Dorsolateral prefrontal cortex (tissue), 122 donors: ENCODE measurements at places on chromosomes 13 and 19. TPM values are rescaled to one million over a fixed set of nuclear protein-coding genes. Genes with fewer than 3 reads are reported as not detected.
A peak's percentile ranks its signal among the peaks of the same experiment; 100 is the strongest.

DNA sequence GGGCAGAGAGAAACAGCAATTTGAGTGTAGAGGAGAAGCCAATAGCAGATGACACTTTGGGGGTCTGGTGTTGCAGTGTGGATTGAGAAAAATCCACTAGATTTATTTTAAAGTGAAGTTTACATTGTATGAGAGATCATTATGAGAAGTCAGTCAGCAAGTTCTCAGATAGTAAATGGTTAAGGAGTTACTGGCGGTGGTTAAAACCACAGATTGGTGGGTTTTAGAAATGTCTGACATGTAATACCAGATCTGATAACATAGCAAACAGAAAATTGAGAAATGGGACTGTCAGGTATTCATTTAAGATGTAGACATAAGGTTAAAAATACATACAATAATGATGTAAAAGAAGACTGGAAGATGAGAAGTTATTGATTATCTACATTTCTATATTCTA is 7.2 kb downstream of the ABHD13 start:
- DNase-seq = no peak

- DNase-seq = no peak
These were observed 719.4 kb downstream of the DIAPH3 start for GRCh38 chr13:59444210-59444857.

The SOHLH2 gene
- total RNA-seq = 1.5 TPM

GRCh38 chr19:11092181-11092538 is 2.9 kb downstream of the LDLR start:
- no peak for DNase-seq

GRCh38 chr19:16463991-16464575 is 7.7 kb downstream of the EPS15L1 start:
- DNase-seq = no peak

GRCh38 chr13:74203576-74203975 is 69.4 kb upstream of the KLF12 start:
- DNase-seq = no peak

The ZNF564 gene
- total RNA-seq = 16.0 TPM

- no peak for DNase-seq
These were observed 1030.0 kb upstream of the PRR20A start for GRCh38 chr13:56110751-56111150.

The NOTCH3 gene
- 18.2 TPM for total RNA-seq

- DNase-seq = no peak
These were observed 60.7 kb upstream of the RFXAP start for GRCh38 chr13:36758345-36758744.

DNA sequence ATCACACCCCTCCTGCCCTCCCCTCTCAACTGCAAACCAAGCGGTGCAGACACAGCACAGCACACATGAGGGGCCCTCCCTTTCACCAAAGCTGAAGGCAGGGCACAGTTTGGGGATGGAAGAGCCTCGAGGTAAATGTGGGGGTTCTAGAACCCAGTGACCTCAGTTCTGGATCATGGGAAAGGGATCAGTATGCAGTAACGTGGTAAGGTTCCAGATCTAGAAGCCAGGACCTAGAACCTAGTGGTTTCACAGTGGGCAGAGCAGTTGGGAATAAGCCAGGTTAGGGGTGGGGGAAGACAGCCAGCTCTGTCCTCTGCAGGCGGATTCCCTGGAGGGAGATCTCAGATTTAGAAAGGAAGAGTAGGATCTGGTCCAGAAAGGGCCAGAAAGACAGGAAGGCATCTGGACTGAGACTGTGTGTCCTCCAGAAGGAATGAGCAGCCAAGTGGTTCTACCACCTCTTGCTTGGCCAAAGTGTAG is 3.1 kb downstream of the FTL start:
- no peak for DNase-seq

DNA sequence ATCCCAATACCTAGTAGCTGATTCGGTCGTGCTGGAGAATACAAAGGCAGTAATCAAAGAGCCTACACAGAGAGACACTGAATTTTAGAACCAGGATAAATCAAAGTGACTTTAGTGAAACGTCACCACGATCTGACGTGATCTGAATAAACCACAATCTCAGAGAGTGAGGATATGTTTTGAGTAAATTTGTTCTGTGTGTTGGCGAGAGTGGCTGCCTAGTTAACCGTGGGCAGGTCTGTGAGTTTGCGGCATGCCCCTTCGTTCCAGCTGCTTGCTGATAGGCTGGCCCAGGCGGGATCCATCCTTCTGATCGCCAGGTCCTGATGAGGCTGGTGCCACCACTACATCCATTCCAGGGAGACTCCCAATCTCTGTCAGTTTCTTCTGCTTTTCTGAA is 40.4 kb downstream of the LRCH1 start:
- no peak for DNase-seq

DNA sequence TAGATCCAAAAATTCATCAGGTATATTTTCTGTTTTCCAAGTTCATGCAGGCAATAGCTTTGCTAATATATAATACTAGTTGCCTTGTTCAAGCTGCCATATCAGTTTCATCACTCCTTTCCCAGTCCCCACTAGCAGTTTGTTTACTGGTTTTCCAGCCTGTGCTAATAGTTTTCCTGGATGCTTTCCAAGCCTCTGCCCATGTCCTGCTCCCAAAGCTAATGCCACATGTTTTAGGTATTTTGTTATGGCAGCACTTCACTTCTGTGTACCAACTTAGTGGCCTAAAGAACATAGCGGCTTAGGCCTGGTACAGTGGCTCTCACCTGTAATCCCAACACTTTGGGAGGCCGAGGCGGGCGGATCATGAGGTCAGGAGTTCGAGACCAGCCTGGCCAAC is 28.1 kb upstream of the ZNF527 start:
- no peak for DNase-seq

- no peak for DNase-seq
These were observed 58.5 kb downstream of the TRPM4 start for GRCh38 chr19:49216071-49216470.

DNA sequence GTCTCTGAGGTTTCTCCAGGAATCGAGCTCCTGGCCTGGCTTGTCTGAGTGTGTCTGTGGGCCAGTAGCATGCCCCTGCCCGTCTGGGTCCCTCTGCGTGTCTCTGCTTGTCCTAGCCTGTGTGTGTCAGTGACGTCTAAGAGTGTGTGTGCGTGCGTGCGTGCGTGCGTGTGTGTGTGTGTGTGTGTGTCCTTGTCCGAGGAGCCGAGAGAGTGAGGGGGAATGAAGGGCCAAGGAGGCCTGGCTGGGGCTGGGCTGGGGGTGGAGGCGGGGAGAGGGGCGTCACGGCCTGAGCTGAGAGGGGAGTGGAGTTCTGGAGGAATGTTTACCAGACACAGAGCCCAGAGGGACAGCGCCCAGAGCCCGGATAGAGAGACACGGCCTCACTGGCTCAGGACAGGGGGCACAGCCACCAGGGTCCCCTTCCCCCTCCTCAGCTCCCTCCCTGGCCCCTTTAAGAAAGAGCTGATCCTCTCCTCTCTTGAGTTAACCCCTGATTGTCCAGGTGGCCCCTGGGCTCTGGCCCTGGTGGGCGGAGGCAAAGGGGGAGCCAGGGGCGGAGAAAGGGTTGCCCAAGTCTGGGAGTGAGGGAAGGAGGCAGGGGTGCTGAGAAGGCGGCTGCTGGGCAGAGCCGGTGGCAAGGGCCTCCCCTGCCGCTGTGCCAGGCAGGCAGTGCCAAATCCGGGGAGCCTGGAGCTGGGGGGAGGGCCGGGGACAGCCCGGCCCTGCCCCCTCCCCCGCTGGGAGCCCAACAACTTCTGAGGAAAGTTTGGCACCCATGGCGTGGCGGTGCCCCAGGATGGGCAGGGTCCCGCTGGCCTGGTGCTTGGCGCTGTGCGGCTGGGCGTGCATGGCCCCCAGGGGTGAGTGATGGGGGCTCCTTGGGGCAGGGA is at the start of gene AXL:
AXL (plus strand) TSS at position 609 of the 893 bp plus-strand sequence; CDS start at position 779, 170 bp downstream.
- DNase-seq = peak; percentile 60

The MIA gene
- total RNA-seq = 2.5 TPM

GRCh38 chr13:71663431-71663830 is 203.6 kb downstream of the DACH1 start:
- DNase-seq = no peak

DNA sequence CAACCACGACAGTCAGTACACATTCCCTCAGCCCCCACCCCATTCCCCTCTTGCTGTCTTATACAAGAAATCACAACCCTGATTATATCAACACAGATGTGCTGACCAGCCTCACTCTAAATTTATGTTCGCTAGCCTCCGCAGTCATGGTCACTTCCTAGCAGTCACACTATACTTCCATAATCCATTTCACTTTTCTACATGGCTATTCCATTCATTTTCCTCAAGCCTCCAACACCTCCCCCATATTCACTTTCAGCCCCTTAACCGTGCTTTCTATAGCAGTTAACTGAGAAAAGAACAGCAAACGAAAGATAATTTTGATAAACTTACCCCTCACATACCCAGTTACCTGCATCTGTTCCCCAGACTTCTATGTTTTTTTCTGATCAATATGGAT is 8.4 kb downstream of the LSM14A start:
- no peak for DNase-seq

GRCh38 chr13:51674276-51674675 is 90.0 kb downstream of the WDFY2 start:
- no peak for DNase-seq

DNA sequence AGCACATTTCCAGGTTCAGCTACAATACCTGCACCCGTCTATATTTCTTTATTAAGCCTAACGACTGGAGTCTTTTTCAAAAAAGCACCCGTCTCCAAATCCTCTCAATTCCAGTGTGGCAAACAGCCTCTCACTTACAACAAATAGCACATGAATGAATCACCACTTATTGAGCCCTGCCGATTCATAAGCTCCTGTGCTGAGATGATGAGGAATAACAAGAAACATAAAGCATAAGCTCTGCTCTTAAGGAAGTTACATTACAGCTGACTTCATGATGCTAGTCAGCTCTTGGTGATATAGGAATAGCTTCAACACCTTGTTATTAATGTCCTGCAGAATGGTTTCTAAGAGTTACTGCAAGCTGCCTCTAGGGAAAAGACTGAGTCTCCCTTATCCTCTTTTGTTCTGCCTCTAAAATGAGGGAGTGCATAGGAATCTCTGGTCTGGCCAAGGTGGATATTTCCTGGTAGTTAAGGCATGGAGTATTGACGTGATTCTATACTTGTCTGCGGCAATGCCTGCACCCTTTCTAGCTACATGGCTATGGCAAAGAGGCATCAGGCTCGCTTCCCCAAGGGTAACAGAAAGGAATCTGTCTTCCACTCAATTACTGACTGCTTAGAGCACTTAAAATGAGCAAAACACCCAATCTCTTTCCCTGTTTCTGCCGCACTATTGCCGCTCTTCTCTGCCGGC is 195.7 kb downstream of the KLF12 start:
- no peak for DNase-seq

DNA sequence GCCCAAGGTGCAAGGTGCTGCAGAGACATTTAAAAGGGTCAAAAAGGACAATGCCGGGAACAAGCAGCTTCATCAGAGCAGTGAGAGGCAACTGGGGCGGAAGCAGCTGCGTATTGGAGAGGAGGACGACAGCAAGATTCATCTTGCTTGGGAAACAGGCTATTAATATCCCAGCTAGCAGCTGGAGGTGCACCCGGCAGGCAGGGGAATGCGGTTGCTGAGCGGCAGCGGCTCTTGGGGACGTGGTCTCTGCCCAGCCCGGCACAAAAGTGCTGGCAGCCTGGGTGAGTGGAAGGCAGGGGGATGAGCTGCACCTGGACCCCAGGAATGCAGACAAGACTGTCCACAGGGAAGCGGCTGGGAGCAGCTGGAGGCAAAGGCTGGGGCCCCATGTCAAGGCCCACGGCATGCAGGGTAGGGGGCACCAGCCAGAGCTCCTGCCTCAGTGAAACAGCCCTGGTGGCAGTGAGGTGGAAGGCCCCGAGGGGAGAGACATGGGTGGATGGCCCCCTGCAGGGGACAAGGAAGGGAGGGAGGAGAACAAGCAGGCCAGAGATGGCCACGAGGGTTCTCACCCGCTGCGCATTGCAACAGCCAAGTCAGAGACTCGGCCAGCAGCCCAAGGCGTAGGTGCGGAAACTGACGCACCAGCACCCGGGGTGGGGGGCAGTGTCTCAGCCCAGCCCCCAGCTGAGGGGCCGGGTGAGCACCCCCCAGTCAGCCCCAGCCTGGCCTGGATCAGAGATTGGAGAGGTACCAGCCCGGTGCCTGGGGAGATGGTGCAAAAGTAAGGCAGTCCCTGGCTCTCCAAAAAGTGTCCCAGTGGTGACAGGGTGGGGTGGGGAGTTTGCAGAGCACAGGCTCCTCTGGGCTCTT is 34.4 kb downstream of the PEPD start:
- DNase-seq = peak; percentile 45

DNA sequence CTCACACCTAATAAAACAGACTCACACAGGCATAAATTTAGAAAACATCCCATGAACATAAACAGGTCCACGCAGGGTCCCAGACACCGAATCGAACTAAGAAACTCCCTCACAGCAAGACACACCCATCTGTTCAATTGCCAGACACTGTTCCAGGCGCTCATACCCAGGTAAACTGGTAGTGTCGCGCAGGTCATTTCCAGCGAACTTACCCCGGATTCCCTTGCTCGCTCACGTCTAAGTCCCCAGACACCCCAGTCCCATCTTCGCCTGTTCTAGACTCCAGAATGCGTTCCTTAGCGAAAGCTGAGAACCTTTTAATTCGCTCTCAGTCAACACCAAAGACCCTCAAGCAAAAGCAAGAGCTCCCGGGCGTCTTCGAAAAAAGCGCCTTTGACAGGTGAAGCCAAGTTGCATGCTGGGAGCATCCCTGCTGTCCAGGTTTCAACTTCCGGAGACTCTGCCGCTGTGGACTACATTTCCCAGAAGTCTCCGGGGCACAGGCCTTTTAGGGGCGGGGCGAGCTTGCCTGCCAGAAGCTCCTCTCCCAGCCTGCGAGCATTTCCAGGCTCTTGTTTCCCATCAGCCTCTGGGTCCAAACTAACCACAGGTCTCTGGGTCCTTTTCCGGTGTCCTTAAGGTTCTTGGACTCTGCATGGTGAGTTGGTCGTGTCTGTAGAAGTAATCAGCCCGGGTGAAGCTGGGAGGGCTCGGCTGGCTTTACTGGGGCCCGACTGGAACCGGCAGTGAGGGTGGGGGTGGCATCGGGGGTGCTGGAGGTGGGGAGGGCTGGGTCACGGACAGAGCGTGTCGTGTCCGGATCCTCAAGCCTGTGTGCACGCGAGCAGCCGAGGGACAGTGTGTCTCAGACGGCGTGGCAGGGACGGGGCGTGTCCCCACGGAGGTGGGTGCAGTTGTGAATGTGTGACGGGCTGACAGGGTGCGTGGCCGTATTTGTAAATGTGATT is at the start of gene ZNF283:
ZNF283 (plus strand) TSS at position 535 of the 968 bp plus-strand sequence. CDS start 6,184 bp downstream, outside the sequence.
- DNase-seq = peak; percentile 78

DNA sequence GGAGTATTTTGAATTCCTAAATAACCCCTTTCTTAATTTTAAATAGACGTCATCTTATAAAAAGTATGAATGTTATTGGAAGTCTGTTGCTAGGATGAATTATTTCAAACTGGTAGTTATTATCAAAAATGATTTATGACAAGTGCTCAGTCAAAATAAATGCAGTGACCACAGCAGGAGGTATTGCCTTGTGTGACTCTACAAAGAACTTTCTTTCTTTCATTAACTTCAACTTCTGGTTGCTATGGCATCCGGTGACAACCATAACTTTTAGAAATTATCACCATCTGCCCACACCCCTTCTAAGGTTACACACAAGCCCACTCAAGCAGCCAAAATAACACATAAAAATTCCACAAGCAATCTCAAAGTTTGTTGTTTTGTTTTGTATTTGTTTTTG is 189.9 kb downstream of the DACH1 start:
- no peak for DNase-seq
